ENCODE measurements at places on chromosomes 11 and 22. TPM values are rescaled to one million over a fixed set of nuclear protein-coding genes. Genes with fewer than 3 reads are reported as not detected.

SAA4 gene
- not detected for total RNA-seq

PRDM11 gene
- total RNA-seq, result 7.9 TPM

TOMM22 gene
- 68.2 TPM for total RNA-seq

TMEM132A gene
- total RNA-seq, result 56.2 TPM

TUB gene
- 0.65 TPM for total RNA-seq

DNA sequence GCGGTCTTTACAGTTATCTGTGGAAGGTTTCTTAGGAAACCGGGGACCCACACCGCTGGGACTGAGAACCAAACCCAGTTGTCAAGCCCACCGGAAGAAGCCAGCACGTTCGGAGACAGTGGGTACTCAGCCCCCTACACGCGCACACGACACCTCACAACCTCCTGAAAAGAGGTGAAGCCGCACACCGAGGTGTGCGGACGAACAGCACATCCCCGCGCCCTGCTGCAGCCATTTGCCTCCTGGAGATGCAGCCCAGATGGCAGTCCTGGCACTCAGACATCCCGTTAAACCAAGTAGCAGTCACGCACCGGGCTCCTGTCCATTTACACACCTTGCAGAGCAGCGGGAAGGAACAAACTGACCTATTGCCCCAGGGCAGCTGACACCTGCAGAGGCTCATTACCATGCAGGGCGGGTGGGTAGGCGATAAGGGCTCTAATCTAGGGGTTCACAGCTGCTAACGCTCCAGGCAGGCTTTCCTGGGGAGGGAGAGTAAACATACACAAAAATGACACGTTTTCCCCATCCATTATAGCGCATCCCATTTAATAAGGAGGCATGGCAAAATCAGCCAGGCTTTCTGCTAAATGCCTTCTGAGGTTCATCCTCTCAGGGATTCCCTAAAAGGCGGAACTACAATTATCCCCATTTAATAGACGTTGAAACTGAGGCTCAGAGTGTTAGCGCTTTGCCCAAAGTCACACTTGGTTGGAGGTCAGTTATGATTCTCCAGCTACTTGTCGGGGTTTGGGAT, 864 bp upstream of the EHBP1L1 start:
- DNase-seq, result peak; percentile 37

- DNase-seq, result no peak
Observed at GRCh38 chr11:84420271-84420670, 1134.1 kb upstream of the CCDC90B start.

DNA sequence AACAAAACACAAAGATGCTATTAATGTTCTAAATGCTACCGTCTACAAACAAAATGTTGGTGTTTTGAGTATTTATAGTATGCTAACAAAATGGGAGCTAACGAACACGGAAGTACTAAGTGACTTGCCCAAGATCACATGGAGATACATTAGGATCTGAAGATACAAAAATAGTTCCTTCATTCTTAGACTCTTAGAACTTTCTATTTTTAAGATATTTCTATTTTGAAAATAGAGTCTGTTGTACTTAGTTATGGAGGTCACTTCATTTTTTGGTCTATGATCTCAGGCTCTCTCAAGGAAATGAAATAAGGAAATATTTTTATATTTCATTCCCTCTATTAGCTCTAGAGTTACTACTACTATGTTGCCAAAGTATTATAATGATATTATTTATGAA, 64.2 kb downstream of the APOL5 start:
- DNase-seq, result no peak

GRCh38 chr11:47879259-47880158, 31.4 kb upstream of the NUP160 start:
- no peak for DNase-seq

- no peak for DNase-seq
Observed at GRCh38 chr11:69212798-69213110, 57.0 kb downstream of the SMIM38 start.

DNA sequence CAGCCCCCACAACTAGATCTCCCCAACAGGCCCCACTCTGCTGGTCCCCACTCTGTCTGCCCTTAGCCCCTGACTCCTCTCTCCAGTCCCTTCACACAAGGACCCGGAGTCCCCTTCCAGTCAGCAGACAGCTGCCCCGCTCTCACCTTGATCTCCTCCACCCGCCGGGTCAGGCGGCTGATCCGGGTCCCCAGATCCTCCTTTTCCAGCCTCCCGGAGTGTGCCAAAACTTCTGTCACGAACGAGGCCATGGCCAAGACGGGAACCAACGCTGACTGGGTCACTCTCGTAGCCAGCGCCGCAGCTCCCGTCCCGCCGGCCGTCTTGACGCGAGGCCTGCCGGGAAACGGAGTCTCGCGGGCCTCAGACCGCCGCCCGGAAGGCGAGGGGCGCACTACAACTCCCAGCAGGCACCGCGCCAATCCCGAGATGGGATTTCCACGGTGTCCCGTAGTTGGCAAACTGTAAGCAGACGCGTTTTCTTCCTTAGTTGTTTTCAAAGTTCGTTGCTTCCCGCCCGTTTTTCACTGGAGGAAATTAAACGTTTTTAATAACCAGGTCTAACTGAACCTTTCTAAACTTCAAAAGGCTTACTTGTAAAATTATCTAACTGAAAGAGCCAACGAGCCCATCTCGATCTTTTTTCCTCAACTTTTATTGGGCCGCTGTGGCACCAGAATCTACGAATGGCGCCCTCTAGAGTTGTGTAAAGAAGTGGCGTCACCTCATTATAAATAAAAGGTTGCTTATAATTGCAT, at the start of gene ZW10:
Gene ZW10 (minus strand): TSS at position 277 of the 758 bp plus-strand sequence. CDS start 26 bp downstream, at position 251.
- DNase-seq, result peak; percentile 99

GRCh38 chr11:14253421-14253820, 105.6 kb downstream of the RRAS2 start:
- no peak for DNase-seq
